Ecto neural progenitor cell (in vitro differentiated cells): ENCODE measurements at places on chromosomes 5 and 9.
A peak's percentile ranks its signal among the peaks of the same experiment; 100 is the strongest.

DNA sequence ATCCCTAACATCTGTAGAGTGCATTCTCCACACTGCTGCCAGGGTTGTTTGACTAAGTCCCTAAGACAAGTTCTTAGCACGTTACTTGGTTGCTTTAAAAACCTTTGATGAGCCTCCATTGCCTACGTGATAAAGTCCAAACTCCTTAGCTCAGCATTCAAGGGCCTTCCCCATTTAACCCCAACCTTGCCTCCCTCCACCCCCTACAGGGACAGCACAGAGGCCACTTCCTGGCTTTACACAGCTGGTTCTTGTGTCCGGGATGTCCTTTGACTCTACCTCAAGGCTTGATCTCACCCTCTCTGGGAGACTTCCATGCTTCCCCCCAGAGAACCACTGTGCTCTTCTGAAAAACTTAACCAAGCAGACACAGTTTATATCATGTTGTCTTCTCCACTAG is 29.4 kb downstream of the FAM240B start:
- DNase-seq = no peak

- DNase-seq = no peak
Observed at GRCh38 chr5:150567031-150567717, 59.2 kb downstream of the NDST1 start.

DNA sequence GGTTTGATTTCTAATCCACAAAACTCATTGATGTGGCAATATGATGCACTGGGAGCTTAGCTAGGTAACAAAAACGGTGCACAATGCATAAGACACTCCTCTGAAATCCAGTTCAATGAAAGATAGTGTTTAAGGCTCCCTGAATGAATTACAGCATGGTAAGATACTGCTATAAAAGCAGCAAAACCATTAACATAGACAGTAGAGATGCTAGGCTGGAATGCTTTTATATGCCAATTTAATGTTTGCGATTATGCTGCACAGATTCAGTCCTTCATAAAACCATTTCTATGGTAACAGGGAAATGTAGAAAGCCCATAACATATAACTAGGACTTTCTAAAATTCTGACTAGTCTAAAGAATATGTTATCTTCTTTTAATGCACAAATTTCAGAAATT is 180.8 kb upstream of the NUDT12 start:
- DNase-seq = no peak

DNA sequence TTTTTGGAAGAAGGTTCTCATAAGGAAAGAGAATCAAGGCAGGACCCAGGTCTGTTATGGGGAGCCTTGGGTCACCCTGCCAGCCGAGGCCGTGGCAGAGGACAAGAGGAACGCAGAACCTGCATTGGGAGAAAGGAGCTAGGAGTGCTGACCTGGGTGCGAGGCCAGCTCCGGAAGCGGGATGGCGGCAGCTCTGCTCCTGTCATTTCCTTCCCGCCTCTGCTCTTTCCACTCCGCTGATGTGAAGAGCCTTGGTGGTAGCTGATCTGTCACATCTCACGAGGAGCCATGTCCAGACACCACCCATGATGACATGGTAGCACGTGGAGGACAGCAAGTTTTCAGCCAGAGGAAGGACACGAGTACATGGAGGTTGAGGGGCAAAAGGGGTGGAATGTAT is 109.5 kb upstream of the COL5A1 start:
- DNase-seq = no peak

GRCh38 chr9:1273859-1274258 is 223.7 kb downstream of the DMRT2 start:
- DNase-seq = no peak

- no peak for DNase-seq
Observed at GRCh38 chr5:11573140-11573992, 330.9 kb downstream of the CTNND2 start.

DNA sequence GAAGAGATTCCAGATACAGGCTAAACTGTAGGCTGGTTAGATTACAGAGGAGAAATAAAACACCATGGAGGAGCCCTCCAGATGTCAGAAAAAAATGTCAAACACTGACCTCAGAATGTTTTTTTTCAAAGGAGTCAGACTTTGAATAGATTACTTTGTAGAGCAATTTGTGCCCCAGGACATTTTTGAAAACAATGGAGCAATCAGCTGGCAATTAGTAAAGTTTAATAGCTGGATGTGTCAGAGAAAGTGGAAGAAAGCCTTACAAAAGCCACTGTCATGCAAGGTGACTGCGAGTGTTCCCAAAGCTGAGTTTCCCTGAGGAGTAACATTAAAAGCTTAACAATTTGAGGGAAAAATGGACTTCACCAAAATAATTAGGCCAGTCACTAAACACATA is 417.8 kb upstream of the CTNND2 start:
- DNase-seq = no peak

- DNase-seq = no peak
Observed at GRCh38 chr9:4430432-4431261, 59.6 kb upstream of the SLC1A1 start.

- no peak for DNase-seq
Observed at GRCh38 chr5:147400126-147400809, 109.6 kb downstream of the DPYSL3 start.

GRCh38 chr9:82726424-82727276 is 336.3 kb downstream of the RASEF start:
- no peak for DNase-seq

DNA sequence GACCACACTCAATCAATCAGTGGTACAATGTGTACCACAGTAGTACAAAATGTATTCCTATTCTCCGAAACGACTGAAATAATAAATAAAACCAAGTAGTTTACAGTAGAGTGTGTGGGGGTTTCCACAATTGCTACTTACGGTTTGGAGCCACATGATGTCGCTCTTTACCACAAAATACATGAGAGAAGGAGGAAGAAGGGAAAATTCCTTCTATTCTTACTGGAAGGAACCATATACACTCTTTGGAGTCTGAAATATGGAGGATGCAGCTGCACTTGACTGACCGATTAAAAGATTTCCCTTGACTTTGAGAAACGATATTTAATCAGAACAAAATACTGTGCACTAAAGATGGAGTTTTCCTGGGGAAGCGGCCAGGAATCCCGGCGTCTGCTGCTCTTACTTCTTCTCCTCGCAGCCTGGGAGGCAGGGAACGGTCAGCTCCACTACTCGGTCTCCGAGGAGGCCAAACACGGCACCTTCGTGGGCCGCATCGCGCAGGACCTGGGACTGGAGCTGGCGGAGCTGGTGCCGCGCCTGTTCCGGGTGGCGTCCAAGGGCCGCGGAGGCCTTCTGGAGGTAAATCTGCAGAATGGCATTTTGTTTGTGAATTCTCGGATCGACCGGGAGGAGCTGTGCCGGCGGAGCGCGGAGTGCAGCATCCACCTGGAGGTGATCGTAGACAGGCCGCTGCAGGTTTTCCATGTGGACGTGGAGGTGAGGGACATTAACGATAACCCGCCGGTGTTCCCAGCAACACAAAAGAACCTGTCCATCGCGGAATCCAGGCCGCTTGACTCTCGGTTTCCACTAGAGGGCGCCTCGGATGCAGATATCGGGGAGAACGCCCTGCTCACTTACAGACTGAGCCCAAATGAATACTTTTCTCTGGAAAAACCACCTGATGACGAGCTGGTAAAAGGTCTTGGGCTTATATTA is at the start of gene PCDHA4:
Gene PCDHA4 (plus strand): TSS at position 235 of the 942 bp plus-strand sequence.
- DNase-seq = peak; percentile 81

GRCh38 chr5:13658152-13658551 is 286.3 kb downstream of the DNAH5 start:
- no peak for DNase-seq

DNA sequence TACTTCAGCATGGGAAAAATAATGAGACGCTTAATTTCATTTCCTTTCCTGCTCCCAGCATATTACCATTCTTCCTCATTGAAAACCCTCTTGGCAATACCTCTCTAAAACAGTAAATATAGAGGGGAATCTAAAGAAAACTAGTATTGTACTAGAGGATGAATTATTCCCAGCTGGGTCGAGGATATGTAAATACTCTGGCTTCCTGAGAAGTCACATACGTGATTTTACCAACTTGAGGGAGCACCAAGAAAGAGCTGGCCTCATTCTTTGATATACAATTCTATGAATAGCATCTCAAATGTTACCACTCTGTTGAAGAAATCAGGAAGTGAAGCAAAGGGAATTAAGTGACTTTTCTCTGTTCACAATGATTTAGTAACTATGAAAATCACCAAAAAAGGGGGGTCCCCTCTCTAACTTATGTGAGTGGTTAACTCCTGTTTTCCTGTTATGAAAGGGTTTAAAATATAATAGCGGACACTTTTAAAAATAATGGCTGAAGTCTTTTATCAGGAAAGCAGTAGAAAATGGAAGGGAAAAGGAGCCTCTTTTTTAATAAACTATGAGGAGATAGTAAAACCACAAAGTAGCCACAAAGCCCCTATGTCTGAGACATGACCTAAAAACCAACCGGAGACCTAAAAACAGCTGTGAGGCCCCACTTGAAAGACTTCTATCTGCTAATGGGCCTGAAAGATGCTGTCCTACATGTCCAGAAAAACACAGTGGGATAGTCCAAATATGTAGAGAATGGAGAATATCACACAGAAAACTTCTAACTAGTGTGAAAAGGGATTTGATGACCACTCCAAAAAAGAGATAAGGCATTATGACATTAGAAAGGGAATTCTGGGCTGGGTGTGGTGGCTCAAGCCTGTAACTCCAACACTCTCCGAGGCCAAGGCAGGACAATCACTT is 42.6 kb downstream of the LPAR1 start:
- DNase-seq = no peak

DNA sequence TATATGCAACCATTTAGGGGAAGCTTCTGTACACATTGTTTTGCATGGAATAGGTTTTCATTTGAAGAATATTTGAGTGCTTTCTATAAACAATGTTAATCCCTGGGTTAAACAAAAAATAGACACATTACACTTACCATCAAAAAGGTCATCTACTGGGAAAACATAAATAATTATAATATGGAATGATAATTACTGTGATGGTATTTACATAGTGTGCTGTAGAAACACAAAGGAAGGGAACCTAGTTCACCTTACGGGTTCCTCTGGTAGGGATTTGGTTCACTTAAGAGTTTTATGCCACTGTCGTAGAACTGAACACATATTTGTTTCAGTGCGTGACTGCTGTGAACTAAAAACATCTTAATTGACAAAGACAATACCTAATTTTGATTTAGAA is 44.9 kb downstream of the SLC44A1 start:
- DNase-seq = no peak

GRCh38 chr5:130282049-130282448 is 377.8 kb downstream of the CHSY3 start:
- no peak for DNase-seq

DNA sequence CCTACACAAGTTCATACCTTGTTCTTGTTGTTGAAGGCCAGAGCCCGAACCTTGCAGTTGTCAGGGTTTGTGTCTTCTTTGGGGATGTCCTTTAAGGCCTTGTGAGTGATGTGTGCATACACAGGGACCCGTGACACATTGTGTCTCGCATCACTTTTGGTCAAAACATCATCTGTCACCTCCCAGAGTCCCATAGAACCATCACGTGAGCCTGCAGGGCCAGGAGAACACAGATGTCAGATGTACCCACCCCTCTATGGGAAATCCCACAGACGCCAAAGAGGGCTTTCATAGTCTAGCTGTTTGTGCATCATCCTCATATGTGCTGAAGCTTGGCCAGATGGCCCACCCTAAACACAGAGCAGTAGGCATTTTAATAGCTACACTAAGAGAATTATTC is 28.2 kb downstream of the DCAF12 start:
- no peak for DNase-seq

GRCh38 chr9:69943148-69943806 is 100.4 kb upstream of the MAMDC2 start:
- DNase-seq = no peak

- no peak for DNase-seq
Observed at GRCh38 chr5:176438959-176439757, 9.0 kb upstream of the FAF2 start.

- DNase-seq = no peak
Observed at GRCh38 chr5:168869615-168870227, 290.6 kb upstream of the PANK3 start.

DNA sequence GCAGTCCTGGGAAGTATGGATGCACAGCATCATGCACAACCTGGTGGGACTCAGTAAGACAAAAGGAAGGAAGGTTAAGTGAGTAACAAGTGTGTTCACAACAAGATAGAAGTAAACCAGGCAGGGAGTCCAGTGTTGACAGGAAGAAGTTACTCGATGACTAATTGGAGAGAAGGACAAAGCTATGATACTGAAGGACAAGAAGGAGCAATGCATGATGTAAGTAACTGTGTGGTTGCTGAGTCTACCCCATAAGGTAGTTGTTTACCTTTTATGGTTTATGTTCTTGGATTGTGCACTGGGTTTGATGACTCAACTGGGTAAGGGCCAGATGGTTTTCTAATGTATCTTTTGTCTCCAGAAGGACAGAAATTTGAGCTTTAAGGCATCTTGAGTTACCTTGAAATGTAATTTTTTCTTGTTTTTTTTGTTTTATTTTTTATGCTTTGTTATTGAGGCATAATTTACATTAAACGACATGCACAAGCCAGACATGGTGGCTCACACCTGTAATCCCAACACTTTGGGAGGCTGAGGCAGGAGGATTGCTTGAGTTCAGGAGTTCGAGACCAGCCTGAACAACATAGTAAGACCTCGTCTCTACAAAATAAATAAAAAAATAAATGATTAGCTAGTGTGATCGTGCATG is 89.2 kb upstream of the CAST start:
- no peak for DNase-seq

DNA sequence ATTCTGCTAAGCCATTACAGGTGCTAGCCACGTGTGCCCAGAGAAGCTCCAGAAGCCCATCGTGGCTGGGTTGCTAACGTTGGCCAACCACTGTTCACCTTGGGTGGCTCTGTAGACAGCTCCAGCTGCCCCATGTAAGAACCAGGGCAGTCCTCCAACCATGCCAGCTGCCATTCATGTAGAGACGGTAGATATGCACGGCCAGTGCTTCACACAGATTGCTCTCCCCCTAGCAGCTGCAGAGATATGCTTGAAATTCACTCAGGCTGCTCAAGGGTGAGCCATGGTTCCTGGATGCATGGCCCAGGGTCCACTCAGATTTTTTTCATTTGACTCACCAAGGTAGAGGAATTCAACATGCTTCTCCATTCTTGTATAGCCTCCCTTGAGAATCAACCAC is 31.0 kb downstream of the GADD45G start:
- no peak for DNase-seq

DNA sequence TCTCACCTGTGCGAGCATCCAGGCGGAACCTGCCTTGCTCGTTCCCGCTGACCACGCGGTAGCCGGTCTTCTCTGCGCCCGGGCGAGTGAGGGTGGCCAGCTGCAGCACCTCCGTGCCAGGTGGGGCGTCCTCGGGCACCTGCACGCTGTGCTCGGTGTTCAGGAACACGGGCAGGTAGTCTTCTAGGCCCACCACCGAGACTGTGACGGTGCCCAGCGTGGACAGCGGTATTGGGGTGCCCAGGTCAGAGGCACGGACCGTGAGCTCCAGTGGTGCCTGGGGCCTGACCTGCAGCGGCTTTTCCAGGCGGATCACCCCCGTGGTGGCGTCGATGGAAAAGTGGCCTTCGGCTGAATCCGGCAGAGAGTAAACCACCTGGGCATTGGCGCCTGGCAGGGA is 59.5 kb downstream of the FAT2 start:
- DNase-seq = no peak
